ENCODE measurements at places on chromosomes 4 and X.

DNA sequence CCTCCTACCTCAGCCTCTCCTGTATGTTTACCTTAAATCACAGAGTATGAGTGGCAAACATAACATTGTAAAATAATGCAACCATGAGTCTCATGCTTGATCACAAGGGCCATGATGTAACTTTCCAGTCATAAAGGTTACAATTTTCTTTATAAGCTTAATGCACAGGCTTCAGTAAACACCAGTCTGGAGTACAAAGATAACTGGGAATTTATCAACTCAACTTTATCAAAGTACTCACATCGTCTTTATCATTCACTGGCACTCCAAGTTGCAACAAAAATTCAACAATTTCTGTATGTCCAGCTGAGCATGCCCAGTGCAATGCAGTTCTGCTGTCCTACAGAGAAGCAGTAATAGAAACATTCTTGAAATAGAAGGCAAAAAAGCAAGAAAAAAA lies 2.8 kb downstream of the PSMD10 start:
- no peak for DNase-seq

GRCh38 chr4:139873111-139873860 lies 207.7 kb downstream of the MGST2 start:
- no peak for DNase-seq

- no peak for DNase-seq
Measured at GRCh38 chr4:15434091-15434490, 6.3 kb downstream of the C1QTNF7 start.

GRCh38 chr4:109939190-109939589 lies 26.5 kb downstream of the EGF start:
- no peak for DNase-seq

DNA sequence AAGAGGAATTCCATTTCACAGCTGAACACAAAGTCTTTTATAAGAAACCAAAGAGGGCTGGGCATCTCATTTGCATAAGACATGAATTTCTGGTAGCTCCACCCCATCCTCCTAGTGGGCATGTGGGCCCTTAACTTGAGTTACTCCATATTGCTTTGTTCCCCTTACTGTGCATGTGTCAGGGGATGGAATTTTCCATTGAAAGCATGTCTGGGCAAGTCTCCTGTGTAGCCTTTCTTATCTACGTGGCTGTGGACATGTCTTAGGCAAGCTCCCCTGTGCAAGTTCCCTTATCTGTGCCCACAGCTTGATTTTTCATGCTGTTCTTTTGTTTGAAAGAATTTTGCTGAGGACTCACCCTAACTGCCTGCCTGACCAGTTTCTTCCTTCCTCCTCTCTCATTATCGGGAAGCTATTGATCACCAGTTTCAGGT lies 123.5 kb upstream of the JADE1 start:
- DNase-seq: no peak

- DNase-seq: no peak
Measured at GRCh38 chrX:25531096-25531495, 515.3 kb upstream of the ARX start.

DNA sequence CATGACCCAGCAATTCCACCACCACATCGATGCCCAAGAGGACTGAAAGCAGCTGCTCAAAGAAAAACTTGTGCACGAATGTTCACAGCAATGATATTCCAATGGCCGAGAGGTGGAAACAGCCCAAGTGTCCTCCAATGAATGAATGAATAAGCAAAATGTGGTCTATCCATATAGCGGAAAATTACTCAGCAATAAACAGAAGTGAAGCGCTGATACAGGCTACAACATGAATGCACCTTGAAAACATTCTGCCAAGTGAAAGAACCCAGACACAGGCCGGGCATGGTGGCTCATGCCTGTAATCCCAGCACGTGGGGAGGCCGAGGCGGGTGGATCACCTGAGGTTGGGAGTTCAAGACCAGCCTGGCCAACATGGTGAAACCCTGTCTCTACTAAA lies 5.2 kb upstream of the SLC2A9 start:
- DNase-seq: no peak

DNA sequence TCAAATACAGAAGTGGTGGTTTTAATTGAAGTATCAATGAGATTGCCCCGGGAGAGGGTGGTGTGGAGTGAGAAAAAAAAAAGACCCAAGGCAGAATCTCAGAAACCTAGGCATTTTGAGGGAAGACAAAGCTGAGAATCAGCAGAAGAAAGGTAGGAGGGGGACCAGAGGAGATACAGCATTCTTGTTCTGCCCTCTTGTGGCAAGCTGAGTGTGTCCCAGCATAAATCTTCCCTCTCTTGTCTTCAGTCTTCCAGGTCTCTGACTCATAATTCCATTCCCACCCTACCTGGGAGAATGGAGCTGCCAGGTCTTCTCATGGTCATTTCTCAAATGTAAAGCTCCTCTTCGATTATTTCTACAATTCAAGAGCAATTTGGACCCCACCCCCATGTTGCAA lies 32.7 kb upstream of the MAGED1 start:
- DNase-seq: no peak
